Tibial artery (tissue), 4 donors: ENCODE measurements at places on chromosomes 12 and 14.

GRCh38 chr14:36057452-36058116 lies 118.9 kb downstream of the PTCSC3 start:
- DNase-seq, result no peak

- DNase-seq, result no peak
These were observed 51.6 kb downstream of the EIF2S3B start for GRCh38 chr12:10557329-10557728.

- DNase-seq, result no peak
These were observed 2.0 kb upstream of the DNAJC14 start for GRCh38 chr12:55831447-55831815.

GRCh38 chr14:63478010-63478409 lies 65.2 kb downstream of the PPP2R5E start:
- no peak for DNase-seq

- no peak for DNase-seq
These were observed 6.9 kb downstream of the LRCOL1 start for GRCh38 chr12:132603240-132604150.

DNA sequence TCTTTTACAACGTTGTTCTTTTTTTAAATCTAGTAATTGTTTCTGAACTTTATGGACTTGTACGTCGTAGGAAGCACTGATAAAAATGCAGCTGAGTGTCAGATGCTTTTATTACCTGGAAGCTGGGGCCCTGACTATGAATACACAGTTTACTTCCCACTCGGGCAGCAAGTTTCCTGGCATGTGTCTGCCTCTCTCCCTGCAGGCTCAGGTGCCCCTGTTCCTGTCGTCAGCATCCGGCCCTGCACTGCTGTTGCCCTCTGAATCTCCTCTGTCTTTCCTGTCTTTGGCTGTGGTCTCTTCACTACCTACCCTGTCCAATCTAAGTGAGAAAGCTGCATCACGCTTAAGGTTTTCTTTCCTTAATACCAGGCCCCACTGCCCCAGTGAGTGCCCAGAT lies 75.8 kb downstream of the PELI2 start:
- DNase-seq, result no peak

GRCh38 chr12:47337581-47337980 lies 257.8 kb upstream of the AMIGO2 start:
- no peak for DNase-seq

GRCh38 chr12:47804171-47804570 lies 15.5 kb downstream of the HDAC7 start:
- no peak for DNase-seq

DNA sequence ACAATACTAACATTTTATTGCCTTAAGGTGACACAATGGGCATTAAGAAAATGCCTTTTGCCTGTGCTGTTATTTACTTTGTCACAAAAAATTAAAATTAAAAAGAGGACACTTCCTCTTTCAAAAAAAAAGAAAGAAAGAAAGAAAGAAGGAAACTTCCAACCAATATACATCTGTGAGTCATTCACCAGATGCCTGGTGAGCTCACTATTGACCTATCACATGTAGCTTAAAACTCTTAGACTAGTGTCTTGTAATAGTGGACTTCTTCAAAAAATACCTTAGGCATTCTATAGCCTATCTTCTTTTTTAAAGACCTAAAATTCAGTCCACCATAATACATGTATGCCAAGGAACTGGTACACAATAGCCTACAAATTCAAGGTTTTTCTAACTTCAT lies 4.9 kb upstream of the SOX5 start:
- DNase-seq, result no peak

GRCh38 chr12:40015345-40015744 lies 90.5 kb downstream of the SLC2A13 start:
- DNase-seq, result no peak

- no peak for DNase-seq
These were observed 22.2 kb upstream of the MDM2 start for GRCh38 chr12:68785823-68786222.

- no peak for DNase-seq
These were observed 237.3 kb downstream of the CACNA1C start for GRCh38 chr12:2290091-2290490.

DNA sequence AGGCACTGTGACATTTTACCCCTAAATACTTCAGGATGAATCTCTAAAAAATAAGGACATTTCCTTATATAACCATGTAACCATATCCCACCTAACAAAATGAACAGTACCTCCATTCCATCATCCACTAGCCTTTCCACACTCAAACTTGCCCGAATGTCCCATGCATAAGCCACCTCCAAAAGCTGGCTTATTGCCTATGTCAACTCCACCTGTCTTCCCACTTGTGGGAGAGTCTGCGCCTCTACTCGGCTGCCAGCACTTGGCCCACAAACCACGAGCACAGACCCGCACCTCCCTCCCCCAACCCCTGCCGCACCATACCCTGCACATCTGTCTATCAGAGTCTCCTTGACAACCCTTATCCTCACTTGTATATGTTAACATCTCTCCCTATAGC lies 165.8 kb downstream of the CALM1 start:
- no peak for DNase-seq

- no peak for DNase-seq
These were observed 15.7 kb downstream of the MYRFL start for GRCh38 chr12:69840727-69841126.

DNA sequence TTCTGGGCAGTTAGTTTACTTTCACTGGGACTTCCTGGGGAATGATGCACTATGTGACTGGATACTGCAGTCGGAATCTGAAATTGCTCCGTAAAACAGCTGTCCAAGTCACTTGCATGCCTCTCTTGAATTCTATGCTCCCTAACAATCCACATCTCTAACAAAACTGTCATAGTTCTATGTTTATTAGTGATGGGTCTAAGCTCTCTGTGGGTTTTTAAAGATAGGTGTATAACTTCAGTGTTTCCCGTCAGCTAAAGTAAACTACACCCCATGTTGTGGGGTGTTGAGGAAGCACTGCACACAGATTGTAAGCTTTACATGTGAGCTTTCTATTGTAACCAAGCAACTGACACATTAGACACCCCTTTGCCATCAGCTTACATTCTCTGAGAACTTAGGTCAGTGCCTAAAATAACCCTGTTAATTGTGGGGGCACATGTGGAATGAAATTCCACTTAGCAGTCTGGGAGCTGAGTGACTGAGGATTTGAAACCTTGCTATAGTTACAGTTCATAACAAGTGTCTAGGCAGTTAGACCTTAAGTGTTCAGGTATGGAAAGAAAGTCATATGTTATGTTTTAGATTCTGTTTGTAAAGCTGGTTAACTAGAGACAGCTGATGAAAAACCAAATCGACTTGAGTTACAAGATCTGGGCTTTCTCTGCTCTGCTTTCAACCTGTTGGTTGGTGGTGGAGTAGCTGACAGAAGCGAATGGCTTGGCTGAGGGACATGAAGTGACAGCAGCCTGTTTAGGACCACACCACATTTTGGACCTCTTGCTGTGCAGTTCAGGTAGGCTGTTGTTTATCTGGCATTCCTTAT lies 165.7 kb downstream of the AKAP6 start:
- no peak for DNase-seq

- no peak for DNase-seq
These were observed 93.1 kb upstream of the PKP2 start for GRCh38 chr12:32989705-32990104.

GRCh38 chr12:116735951-116736599 lies 1.8 kb downstream of the SPRING1 start:
- DNase-seq, result no peak

- peak; percentile 86 for DNase-seq
These were observed 2.1 kb upstream of the INHBE start for GRCh38 chr12:57452937-57453509.

- DNase-seq, result peak; percentile 67
These were observed 215.1 kb downstream of the CACNA1C start for GRCh38 chr12:2267703-2268470.

DNA sequence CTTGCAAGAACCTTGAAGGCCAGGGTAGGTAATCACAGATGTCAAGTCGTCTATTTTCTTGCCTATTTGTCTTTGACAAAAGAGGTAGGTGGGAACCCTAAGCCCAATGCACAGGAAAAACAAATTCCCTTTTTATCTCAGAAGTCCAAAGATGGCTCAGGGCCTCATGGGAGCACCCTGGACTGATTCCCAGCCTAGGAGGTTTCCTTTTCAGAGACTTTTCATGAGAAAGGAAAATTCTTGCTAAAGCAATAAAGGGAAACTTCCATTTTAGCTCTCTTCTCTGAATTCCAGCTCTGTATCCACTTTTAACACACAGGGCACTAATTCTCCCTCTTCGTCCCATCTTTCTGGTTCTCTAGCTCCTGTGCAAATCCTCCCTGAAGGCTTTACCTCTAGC lies 1.2 kb downstream of the ZNF641 start:
- DNase-seq, result no peak

DNA sequence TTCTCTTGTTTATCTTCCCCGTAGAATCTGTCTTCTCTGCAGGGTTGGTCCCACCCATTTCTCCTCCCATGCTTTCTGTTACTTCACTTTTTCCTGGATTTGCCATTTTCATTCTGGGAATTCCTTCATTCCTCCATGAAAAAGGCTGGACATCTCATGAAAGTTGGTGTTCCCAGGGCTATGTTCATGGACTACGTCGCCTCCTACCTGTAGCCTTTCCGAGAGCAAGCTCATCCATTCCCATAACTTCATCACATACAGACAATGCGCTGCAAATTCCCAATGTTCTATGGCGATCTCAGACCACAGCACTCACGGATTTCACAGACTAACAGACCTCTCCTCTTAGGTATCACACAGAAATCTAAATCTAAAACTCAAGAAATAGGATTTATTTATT lies 217.1 kb downstream of the EXOC5 start:
- no peak for DNase-seq

GRCh38 chr14:48125654-48126053 lies 450.2 kb upstream of the MDGA2 start:
- no peak for DNase-seq

DNA sequence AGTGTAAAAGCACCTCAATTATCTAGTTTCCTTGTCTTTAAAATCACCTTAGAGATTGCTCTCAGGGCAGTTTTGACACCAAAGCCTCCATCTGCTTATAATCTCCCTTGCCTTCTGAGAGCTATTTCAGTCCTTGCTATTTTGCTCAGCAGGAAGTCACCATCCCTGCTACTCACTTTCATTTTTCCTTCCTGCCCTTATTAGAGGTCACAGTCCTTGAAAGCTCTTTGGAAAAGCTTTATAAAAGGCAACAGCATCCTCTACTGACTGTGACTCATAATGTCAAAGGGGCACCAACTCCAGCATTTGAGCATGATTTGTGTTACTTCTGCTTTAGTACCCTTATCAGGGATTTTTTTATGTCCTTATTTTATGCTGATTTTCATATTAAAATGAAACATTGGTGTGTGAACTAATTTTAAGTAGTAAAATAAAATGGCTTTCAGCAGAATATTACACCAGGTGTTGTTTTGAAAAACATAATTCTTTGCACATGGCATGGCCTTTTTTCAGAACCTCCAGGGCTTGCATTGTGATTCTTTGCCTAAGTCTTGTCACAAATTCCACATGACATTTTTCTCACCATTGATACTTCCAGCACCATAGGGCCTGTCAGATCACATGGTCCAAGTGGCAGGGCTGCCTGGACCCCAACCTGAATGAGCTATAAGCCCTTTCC lies 213.0 kb downstream of the ADAMTS20 start:
- no peak for DNase-seq

DNA sequence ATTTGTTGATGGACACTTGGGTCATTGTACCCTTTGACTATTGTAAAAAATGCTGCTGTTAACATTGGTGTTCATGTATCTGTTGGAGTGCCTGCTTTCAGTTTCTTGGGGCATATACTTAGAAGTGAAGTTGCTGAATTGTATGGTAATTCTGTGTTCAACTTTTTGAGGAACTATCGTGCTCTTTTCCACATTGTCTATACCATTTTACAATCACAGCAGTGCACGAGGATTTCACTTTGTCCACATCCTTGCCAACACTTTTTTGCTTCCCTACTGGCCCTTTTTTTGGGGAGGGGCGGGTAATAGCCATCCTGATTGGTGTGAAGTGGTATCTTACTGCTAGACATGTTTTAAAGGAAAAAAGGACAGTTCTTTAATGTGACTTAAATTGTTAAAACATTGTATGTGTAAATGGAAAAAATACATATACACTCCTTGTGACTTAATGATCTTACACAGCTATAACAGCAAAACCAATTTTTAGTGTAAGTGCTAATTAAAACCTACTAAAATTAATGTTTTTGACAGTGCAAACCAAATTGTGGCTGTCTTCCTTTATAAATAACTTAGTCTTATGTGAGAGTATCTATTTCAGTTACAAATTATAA lies 52.7 kb downstream of the WNK1 start:
- DNase-seq, result no peak

DNA sequence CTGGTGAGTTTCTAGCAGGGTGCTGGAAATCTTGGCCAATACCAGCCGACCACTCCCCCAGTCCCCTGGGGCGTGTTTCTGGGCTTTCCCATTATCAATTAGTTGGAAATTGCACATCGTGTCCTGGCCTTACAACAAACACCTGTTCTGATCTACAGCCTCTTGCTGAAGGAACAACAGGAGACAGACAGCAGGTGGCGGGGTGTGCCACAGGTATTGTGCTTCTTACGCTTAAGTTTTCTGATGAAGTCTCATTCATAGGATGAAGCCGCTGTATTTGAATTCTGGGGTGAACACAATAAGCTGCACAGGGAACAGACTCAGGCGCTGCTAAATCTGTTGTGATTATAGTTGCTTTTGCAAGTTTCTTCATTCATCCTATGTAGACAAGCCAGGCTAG lies 703 bp downstream of the HIGD1C start:
- no peak for DNase-seq

DNA sequence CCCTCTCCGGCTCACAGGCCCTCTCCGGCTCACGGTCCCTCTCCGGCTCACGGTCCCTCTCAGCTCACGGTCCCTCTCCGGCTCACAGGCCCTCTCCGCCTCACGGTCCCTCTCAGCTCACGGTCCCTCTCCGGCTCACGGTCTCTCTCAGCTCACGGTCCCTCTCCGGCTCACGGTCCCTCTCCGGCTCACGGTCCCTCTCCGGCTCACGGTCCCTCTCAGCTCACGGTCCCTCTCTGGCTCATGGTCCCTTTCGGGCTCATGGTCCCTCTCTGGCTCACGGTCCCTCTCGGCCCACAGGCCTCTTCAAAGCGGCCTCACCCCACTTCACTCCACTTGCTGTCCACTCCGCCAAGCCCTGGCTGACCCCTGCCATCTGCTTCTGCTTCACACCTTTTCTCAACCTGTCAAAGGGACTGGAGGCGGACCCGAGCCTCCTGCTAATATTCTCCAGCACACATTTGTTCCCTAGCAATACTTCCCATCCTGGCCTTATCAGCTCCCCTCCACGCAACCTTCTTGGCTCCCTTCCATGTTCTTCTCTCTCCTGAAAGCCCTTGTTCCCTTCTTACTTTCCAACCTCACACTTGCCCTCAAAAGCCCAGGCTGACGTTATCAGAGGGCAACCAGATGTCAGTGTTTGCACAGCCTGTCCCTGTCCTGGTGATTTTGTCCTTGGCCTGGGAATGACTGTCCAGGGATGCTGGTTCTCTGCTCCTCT lies 176.7 kb downstream of the CALM1 start:
- DNase-seq, result no peak

GRCh38 chr12:17810399-17810798 lies 279.6 kb downstream of the RERGL start:
- no peak for DNase-seq
